NCI-H1105 (cell line): ENCODE measurements at places on chromosomes 1 and 21.
A peak's percentile ranks its signal among the peaks of the same experiment; 100 is the strongest.

- DNase-seq: peak; percentile 61
Measured at GRCh38 chr1:204307334-204307883, 52.3 kb downstream of the PLEKHA6 start.

- no peak for DNase-seq
Measured at GRCh38 chr1:70583522-70583921, 172.5 kb downstream of the CTH start.

- no peak for DNase-seq
Measured at GRCh38 chr1:78511334-78511733, 20.6 kb downstream of the PTGFR start.

GRCh38 chr1:173666646-173667045 lies 3.0 kb downstream of the ANKRD45 start:
- no peak for DNase-seq

- no peak for DNase-seq
Measured at GRCh38 chr1:26574719-26575251, 45.2 kb downstream of the RPS6KA1 start.

- DNase-seq: no peak
Measured at GRCh38 chr1:11753555-11754208, 8.3 kb upstream of the C1orf167 start.

- no peak for DNase-seq
Measured at GRCh38 chr21:30769724-30770431, 14.7 kb upstream of the KRTAP21-1 start.

DNA sequence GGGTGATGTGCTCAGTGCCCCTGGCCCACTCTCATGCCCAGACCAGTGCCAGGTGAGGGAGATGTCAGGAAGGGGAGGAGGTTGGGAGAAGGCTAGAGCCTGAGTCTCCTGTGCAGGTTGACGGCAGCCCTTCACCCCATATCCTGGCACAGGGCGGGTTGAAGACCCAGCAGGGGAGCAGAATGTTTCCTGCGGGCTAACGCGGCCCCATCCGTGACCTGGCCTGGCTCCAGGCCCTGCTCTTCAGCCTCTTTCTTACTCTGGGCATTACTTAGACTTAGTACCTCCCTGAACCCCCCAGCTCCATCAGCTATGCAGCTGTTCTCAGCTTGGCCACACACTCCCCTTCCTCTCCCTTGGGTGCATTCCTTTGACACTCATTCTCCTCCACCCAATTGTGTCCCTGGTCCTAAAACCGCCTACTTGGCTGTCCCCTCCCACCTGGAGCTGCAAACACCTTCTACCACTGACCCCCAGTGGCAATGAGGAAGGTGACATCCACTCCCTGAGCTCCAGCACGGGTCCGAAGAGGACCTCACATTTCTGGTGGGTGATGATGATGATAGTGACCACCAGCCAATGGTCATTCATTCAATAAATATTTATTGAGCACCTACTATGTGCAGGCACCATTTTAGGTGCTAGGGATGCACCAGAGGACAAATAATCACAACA lies 179.0 kb downstream of the PTPRU start:
- no peak for DNase-seq
